ENCODE measurements at places on chromosomes 3 and 15. TPM values are rescaled to one million over a fixed set of nuclear protein-coding genes. Genes with fewer than 3 reads are reported as not detected.

GRCh38 chr3:136959599-136959998, 1.8 kb downstream of the IL20RB start:
- DNase-seq: no peak

DNA sequence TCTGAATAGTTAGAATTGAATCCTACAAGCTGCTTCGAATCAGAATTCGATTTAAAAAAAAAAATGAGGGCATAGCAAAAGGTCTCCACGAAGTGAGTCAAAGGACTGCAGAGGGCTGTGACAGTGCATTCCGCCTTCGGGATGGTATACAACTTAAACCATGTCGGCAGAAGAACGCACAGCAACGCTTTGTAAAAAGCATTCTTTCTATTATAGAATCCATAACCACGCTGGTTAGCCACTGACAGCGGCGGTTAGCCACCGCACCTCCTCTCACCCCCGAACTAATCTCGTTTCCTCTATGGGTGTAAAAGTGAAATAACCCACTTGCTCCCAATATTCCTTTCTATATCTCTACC, 664 bp upstream of the PIK3CA start:
- DNase-seq: peak; percentile 27

- no peak for DNase-seq
Observed at GRCh38 chr15:52254391-52254790, 41.2 kb downstream of the MYO5C start.

PPP1R14D gene
- total RNA-seq: not detected

Data from pancreas (tissue), 10 donors.